ENCODE measurements at places on chromosomes 5 and 9.

DNA sequence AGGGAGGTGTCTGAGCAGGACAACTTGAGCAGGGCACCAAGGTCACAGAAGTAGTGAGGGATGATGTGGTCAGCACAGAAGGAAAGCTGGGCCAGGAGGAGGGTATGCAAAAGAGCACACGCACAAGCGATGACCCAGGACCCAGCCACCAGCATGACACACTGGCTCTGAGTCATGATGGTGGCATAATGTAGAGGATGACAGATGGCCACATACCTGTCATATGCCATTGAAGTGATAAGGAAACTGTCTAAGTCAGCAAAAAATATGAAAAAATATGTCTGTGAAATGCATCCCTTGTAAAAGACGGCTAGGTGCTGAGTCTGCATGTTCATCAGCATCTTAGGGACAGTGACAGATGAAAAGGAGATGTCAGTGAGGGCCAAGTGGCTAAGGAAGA lies 380 bp downstream of the OR1J1 start:
- DNase-seq = no peak

DNA sequence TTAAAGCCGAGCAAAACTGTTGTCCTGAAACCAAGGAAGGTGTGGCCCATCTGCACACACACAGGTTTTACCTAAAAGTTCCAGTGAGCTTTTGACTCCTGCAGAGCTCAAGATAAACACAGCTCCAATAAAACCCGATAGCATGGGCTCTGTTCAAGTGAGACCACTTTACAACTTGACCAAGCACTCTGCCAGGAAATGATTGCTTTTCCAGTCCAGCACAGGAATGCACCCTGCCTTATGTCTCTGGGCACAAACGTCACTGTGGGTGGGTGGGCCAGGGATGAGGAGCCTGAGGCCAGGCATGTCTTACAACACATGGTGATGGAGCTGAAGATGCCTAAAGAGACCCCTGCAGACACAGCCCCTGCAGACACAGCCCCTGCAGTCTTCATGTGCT lies 115.3 kb downstream of the ROR2 start:
- peak; percentile 89 for DNase-seq

GRCh38 chr9:85339338-85339737 lies 402.4 kb downstream of the AGTPBP1 start:
- DNase-seq = no peak

DNA sequence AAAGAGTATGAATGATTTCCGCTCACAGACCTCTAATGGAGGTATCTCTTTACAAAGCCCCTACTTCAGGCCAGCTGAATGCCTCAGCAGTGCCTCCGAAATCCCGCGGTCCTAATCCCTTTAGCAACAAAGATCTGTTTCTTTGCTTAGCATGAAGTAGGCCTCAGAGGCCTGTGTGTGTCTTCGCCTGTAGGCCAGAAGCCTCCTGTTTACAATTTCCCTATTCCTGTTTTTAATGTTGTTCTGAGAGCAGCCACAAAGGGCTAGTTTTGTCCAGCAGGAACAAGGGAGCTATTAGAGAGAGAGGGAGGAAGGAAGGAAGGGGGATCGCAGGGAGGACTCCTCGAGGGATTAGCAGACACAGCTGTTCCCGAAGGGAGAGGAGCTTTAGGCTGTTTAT lies 166.4 kb upstream of the SPRY4 start:
- DNase-seq = no peak

- DNase-seq = no peak
These were observed 174.8 kb downstream of the OLFM1 start for GRCh38 chr9:135262248-135262647.

DNA sequence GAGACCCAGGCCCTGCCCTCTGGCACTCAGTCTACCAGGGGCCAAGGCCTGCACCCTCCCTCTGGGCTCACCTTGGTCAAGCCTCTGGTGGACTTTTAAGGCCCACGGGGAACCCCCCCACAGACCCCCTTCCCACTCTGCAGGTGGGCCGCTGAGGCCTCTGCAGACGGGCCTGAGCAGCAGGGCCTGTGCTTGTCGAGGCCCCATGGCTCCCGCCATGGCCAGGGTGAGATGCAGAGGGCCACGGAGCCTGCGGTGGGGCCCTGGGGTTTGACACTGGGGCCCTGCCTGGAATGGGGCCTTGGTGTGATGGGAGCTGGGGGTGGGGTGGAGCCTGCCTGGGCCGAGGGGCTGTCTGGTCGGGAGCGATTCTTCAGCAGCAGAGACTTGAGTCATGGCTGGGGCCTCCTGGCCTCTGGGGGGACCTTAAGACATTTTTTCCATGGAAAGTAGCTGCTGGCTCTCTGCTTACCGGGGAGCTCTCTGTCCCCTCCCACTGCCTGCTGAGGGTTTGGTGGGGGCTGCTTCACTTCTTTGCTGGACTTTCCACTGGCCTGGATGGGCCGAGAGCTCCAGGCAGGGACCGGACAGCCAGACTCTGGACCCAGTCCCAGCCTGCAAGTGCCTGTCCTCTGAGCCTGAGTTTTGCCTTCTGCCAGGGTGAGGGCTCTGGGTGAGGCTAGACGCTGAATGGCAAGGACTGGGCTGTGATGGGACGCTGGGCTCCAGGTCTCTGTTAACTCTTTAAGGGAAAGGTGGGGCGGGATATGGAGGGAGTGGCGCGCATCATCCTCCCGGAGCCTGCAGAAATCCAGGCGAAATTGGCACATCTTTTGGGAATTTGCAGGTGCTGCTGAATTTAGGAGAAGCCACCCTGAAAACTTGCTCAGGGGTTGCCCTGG lies 132.2 kb downstream of the RXRA start:
- DNase-seq = peak; percentile 67

DNA sequence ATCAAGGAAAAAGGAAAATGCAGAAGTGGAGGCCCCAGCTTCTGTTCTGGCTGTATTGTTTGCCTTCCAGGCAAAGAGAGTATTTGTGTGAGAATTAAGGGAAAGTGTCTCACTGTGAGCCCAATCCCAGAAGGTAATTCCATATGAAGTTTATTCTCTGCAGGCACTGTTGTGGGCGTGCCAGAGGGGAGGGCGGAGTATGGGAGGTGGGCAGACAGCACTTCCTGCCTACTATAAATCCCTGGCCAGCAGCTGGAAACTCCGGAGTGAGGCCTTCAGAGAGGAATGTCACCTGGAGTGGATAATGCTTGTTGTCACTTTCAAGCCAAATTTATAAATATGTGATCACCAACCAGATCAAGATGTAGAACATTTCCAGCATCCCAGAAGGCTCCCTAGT lies 209.5 kb downstream of the ARHGAP26 start:
- no peak for DNase-seq

- DNase-seq = peak; percentile 90
These were observed 42.5 kb downstream of the CEMIP2 start for GRCh38 chr9:71725590-71726338.

- no peak for DNase-seq
These were observed 76.1 kb upstream of the ASS1 start for GRCh38 chr9:130368631-130369103.

- DNase-seq = no peak
These were observed 310.5 kb downstream of the DMAC1 start for GRCh38 chr9:7489036-7489435.

DNA sequence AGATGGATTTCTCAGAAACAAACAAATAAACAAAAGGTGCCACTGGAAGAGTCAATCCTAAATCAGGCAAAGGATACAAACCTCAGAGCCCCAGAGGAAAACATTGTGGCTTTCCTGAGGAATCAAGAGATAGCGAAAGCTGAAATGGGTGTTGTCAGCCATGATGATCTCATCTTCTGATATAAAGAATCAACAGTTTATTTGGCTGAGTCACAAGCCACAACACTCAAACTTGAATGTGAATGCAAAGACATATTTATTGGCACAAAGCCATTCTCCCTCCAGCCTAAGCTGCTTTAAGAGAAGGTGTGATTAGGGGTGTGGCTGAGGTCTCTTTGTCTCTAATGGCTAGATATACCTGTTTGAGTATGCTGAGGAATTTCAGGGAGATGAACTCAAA lies 73.3 kb upstream of the NREP start:
- peak; percentile 38 for DNase-seq

DNA sequence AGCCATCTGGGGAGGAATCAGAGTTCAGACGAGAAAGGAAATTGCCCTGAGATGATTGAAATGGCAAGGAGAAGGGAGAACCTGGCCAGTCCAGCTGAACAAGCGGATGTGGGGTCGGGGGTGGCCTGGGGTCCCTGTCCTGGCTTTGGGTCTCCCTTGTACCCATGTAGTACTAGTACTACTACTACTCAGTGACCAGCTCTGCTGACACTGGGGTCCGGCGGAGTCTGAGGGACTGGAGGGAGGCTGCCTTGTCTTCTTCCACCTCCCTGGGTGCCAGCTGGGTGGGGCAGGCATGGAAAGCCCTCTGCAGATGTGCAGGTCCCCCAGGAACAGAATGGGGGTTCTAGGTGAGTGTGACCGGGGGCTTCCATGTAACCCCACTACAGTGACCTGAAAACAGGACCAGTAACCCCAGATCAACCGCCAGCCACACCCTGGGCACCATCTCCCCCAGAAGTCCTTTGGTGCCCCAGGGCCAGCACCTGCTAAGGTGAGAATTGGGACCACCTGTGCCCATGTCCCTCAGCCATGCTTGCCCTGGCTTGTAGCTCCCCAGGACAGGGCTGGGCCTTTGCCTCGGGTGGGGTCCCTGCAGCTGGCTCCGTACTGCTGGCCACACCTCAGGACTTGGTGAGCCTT lies 89.1 kb upstream of the COL5A1 start:
- DNase-seq = no peak

DNA sequence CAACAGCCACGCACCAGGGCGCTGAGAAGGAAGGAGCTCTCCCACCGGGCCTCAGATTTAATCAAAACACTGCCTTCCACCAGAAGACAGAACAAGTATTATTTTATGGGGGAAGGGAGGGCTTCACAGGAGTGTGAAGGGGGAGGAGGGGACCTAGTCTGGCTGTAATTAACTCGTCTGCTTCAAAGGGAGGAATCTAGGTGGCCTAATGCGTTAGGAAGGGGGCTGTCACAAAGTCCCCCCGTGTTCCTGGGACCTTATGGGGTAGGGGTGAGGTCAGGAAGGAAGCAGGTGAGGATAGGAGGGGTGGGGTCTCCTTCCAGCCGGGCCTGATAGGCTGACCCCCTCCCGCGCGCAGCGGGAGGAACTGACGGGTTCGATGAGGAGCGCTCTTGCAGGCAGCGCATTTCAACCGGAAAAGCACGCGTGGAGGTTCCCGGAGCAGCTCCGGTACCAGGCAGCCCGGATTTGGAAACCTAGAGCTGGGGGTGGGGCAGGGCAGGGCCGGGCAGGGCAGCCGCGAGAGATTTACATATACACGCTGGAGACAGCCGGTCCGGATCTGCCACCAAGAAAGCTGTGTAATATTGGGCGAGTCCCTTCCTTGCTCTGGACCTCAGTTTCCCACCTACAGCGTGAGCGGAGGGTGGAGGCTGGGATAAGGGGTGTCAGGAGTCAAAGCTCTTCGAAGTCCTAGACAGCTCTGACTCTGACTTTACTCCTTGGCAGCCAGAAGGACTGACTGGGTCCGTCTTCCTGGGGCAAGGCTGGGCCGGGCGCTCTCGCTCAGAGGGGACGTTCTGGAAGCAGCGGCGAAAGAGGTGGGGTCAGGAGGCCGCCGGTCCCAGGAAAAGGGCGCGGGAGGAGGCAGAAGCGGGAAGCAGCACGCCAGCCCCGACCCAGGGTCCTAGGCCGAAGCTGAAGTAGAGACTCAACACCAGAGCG lies 1.8 kb downstream of the SHB start:
- DNase-seq = peak; percentile 53

DNA sequence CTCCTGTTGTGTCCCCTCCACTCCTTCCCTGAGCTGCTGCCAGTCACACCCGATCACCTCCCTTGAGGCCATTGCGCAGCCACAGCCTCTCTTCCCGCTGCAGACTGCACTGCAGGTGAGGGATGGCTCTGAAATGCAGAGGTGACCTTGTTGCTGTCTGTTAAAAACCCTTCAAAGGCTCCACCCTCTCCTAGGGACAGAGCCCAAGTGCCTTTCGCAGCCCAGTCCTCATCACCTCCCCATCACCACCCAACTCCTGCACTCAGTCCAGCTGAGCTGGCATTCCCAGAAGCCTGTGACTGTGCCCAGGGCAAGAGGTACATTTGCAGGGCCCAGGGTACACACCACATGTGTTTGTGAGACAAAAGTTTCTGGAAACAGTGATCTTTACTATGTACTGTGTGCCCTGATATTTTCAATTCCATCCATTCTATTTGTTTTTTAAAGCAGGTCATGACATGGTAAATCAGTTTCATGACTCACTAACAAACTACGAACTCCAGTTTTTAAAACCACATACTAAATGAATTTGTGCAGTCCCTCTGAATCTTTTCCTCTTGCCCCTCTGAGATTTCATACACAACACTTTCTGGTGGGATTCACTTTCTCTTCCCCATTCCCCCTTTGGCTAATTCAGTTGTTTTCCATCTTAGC lies 73.0 kb upstream of the SPOCK1 start:
- peak; percentile 36 for DNase-seq

- peak; percentile 44 for DNase-seq
These were observed 65.0 kb downstream of the SLC1A1 start for GRCh38 chr9:4555236-4555635.

- peak; percentile 57 for DNase-seq
These were observed 40.6 kb upstream of the MAP1B start for GRCh38 chr5:72066705-72067107.

DNA sequence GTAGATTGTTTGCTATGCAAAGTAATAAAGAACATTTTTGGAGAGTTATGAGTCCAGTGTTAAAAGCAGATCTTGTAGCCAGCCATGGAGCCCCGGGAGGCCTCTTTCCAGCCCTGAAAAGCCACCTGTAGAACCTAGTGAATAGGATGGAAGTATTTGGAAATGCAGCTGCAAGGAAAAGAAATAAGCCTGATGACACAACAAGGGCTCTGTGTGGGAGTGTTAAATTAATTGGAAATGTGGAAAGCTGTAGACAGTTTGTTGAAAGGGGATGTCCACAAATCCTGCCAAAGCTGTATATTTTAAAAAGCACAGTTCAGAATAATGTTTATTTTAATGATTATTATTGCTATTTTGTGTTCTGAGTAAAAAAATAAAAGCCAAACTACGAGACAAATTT lies 152.5 kb upstream of the GHR start:
- no peak for DNase-seq

GRCh38 chr5:1052641-1053390 lies 44.2 kb downstream of the NKD2 start:
- no peak for DNase-seq

- no peak for DNase-seq
These were observed 136.7 kb downstream of the FAM114A2 start for GRCh38 chr5:153902016-153902415.

DNA sequence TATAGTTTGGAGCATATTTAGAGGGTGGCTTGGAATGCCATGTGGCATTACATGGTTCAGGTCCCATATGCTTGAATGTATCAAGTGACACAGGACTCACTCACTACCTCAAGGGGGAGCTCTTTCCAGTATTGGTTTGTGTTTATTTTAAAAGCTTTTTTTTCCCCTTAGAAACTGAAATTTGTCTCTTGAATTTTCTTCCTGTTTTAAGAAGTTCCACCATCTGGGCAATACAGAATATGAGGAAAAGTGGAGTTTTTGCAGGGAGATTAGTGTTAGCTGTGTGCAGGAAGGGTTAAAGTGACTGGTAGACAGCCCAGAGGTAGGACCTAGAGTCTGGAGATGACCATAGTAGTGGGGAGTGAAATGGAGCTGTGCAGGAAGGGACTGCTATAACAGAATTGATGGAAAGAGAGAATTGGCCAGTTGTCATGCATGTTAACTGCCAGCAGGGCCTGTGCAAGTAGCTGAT lies 36.6 kb downstream of the CTNNA1 start:
- peak; percentile 47 for DNase-seq

- peak; percentile 53 for DNase-seq
These were observed 9.3 kb upstream of the ANKDD1B start for GRCh38 chr5:75601996-75602395.

- DNase-seq = peak; percentile 63
These were observed 11.0 kb downstream of the MPDZ start for GRCh38 chr9:13268469-13268868.
